SK-N-SH treated with all-trans-retinoic acid at 6 μM for 48 hours (cell line): ENCODE measurements at places on chromosomes 2 and 18.
A peak's percentile ranks its signal among the peaks of the same experiment; 100 is the strongest.

GRCh38 chr2:75560022-75560767 is 544 bp downstream of the EVA1A start:
- peak; percentile 38 for ATAC-seq

GRCh38 chr2:5385596-5385995 is 306.6 kb upstream of the SOX11 start:
- ATAC-seq: no peak

DNA sequence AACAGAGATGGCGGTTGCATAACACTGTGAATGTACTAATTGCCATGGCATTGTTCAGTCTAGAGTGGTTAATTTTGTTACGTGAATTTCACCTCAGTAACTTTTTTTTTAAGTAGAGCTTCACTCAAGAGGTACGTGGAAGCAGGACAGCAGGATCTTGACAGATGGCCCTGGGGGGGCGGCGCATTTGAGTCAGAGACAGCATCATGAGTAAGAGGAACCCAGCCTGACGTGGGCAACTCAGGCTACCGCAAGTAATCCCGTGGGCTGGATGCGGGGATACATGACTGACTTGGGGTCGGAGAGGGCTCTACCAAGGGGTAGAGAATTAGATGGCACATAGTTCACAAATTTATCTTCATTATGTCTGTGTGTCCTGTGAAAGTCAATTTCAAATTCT is 38.1 kb upstream of the DAPL1 start:
- no peak for ATAC-seq

DNA sequence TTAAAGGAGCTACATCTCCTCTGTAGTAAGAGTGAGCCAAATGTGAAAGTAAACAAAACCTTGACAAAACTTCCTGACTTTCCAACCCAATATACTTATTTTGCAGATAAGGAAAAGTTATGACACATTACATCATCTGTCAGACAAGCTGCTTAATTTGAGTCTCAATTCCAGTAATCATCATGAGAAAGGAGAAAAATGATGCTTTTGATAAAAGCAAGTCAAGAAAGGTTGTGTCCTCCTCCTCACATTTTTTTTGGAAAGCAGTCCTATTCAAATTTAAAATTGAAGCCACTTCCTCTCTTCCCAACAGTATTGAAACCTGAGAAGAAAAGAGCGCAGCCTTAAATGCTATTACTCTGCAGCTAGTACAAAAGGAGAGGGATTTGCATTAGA is 519.6 kb downstream of the LRP1B start:
- peak; percentile 73 for ATAC-seq

- no peak for ATAC-seq
These were observed 215.2 kb upstream of the SIX2 start for GRCh38 chr2:45224321-45224992.

GRCh38 chr18:12726774-12727550 is 24.1 kb downstream of the PSMG2 start:
- peak; percentile 86 for ATAC-seq

GRCh38 chr2:667332-667999 is 9.7 kb downstream of the TMEM18 start:
- peak; percentile 85 for ATAC-seq

- no peak for ATAC-seq
These were observed 225.9 kb downstream of the NEDD4L start for GRCh38 chr18:58269931-58270330.

DNA sequence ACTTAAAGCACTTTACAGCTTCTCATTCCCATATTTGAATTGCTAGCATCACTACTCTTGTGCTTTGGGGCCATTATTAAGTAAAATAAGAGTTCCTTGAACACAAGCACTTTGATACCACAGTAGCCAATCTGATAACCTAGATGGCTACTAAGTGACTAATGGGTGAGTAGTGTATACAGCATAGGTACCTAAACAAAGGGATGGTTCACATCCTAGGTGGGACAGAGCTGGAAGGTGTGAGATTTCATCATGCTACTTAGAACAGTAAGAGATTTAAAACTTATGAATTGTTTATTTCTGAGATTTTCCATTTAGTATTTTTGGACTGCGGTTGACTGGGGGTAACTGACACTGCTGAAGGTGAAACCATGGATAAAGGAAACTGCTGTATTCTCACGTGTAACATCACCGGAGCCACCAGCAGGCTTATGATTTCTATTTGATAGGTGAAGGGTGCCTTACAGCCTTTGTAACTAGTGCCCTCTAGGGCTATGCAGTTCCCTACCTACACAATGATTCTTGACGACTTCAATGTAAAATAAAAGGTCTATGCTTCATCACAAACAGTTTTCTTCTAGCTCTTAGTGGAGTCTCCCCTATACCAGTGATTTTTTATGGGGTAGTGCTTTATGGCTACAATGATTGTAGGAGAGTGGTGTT is 22.1 kb upstream of the CRIM1 start:
- 0 out of 3 replicates have a peak, but pooled peaks have one; percentile 12 for ATAC-seq
